ENCODE measurements at places on chromosomes 7 and 10.

- no peak for DNase-seq
These were observed at the start of gene DNAH11 for GRCh38 chr7:21542891-21543527. Gene DNAH11, plus strand, starts transcription at chr7:21543039. Its CDS starts 207 bp downstream, at chr7:21543246.

GRCh38 chr7:132152131-132152889 is 424.0 kb downstream of the PLXNA4 start:
- no peak for DNase-seq

- no peak for DNase-seq
These were observed 420.4 kb downstream of the HTR7 start for GRCh38 chr10:90437452-90437851.

DNA sequence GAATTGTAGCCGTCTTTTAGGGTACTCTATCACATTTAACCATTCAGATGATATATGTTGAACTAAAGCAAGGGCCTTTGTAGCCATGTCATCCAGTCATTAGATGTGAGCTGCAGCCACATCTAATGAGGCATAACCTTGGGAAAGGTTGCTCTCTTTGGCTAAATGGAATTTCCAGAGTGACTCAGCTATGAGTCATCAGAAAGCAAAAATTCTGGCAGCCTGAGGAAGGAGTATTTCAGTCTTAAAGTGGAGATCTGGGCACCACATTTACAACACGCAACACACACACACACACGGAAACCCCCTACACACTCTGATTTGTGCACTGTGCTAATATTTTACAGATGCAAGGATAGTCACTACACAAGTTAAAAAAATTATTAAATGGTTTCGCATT is 176.9 kb upstream of the ZWINT start:
- DNase-seq: no peak

GRCh38 chr7:31595390-31595789 is 81.5 kb downstream of the ITPRID1 start:
- DNase-seq: no peak

GRCh38 chr7:134809616-134810015 is 30.2 kb downstream of the CALD1 start:
- DNase-seq: no peak

DNA sequence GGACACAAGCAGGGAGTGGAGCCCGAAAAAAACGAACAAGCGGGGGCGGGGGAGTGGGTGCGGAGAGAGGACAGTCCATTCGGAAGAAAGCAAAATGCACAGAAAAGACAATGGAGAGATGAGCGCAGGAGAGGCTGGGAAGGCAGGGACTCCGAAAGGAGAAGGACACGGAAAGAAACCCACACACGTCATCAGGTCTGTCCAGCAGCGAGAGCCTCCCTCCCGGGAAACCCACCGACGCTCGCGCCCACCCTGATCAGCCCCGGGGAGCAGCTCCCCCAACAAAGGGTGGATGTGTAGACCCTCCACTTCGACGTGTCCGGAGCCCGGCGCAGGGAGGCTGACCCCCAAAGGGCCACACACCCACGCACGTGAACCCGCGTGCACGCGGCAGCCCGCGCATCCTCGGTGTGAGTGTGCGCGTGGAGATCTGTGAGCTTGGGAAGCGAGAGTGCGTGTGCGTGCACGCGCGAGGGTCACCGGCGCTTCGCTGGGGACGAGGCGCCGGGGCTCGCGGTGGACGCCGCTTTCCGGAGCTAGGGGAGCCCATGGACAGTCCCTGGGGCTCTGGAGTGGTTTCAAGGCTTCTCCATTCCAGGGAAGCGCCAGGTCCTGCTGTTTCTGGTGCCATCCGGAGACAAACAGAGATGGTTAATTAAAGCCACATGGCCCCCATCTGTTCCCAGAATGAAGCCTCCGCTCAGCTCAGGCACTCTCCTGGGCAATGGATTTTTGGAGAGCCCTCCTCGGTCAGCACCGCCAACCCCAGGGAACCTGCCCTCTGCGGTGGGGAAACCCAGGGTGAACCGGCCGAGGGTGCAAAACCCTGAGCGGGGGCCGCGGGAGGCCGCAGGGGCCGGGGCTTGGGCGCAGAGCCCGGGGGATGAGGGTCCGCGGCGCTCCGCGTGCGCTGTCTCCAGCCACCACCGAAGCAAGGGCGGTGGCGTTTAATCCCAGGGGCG is 916 bp downstream of the LAMB1 start:
- no peak for DNase-seq

DNA sequence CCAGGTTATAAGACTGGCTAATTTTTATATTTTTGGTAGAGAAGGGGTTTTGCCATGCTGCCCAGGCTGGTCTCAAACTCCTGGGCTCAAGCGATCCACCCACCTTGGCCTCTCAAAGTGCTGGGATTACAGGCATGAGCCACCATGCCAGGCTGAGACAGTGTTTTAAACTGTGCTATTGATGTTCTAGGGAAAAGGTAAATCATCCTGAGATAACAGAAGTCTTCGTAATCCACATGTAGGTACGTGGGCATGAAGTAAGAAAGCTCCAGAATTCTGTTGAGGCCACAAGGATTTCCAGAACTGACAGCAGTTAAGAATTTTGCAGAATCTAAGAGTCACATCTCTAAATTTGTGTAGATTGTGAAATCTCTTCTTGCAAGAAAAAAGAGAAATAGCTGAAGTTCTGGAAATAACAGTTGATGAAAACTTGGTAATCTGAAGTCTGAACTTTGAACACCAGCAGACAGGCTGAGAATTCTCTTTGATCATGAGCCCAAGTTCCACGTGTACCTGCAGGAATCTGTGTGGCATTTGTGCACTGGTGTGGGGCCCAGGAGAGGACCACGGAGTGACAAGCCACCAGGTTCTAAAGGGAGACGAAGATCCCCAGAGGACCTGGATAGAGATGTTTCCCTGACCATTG is 24.6 kb downstream of the C7orf33 start:
- no peak for DNase-seq
